ENCODE measurements at places on chromosomes 12 and 14.

- DNase-seq: no peak
These were observed 26.0 kb downstream of the LRCOL1 start for GRCh38 chr12:132584429-132584828.

GRCh38 chr12:3042394-3042793 lies 34.8 kb upstream of the TSPAN9 start:
- DNase-seq: no peak

DNA sequence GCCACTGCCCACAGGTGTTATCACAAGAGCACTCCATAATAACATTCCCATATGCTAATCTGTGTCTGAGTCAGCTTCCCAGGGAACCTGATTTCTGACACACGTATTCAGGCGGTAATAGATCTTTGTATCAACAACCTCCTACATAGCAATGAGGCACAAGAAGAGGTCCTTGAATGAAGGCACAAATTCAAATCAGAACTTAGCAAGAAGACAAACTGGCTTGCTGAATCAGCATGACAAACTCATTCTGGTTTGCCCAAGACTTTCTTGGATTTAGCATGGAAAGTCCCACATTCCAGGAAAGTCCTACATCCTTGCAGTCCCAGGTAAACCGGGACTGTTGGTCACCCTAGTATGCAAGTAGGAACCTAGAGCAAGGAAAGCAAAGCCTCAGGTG lies 33.9 kb upstream of the RNU6-7 start:
- DNase-seq: no peak

- DNase-seq: no peak
These were observed 19.7 kb downstream of the MARK3 start for GRCh38 chr14:103404920-103405319.

- peak; percentile 46 for DNase-seq
These were observed 1.0 kb downstream of the BORCS5 start for GRCh38 chr12:12357719-12358461.

DNA sequence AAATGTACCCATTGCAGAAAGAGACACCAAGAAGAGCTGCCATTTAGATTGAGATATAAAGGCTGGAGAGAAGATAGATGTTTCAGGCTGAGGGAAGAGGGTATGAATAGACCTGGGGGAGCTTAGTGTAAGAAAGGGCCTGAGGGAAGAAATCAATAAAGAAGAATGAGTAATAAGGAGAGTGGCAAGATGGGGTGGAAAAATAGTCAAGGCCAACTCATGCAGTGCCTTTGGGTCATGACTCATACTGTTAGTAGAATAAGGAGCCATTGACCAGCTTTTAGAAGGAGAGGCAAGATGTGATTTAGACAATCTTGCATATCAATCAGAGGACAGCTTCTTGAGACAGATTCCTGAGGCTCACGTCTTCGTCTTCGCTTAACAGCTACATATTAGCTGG lies 287.5 kb downstream of the DUSP6 start:
- no peak for DNase-seq

DNA sequence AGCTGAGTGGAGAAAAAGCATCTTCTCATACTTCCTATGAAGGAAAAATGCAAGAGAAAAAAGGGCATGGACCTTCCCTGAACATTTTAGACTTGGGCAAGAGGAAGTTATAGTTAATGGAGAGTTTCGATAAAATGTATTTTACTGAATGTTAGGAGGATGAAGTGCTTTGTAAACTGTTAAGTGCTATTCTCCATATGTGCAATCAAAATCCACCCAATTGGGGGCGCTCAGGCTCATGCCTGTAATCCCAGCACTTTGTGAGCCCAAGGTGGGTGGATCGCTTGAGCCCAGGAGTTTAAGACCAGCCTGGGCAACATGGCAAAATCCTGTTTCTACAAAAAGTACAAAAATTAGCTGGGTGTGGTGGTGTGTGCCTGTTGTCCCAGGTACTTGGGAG lies 1.9 kb upstream of the CNPY2 start:
- DNase-seq: no peak

DNA sequence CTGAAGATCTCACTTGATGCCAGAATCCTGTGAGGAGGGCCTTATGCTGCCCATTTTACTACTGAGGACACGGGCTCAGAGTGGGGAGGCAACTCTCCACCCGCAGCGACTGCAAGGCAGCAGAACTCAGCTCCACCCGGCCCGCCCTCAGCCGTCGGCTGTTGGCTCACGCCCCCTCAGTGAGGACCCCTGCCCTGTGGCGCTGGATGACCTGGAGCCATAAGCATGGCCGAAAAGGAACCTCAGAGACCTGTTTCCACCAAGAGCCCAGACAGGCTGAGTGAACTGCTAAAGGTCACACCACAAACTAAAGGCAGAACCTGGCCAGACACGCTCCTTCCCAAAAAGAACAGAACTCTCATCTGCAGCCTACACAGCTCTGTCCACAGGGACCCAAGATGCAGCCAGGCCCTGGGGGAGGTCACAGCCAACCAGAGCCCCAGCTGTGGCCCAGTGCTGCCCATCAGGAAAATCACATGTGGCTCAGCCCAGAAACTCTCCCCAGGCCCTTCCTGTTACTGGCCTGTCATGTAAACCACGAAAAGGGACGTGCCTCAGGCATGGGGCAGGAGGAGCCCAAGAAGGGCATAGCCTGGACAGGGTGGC lies 32.8 kb downstream of the CCNK start:
- no peak for DNase-seq

GRCh38 chr12:132246997-132247717 lies 82.2 kb downstream of the GALNT9 start:
- no peak for DNase-seq

- no peak for DNase-seq
These were observed 194.5 kb downstream of the C12orf75 start for GRCh38 chr12:105524961-105525360.

All from NCI-H1417 treated with DMSO at 0.1 percent for 48 hours (cell line).